ENCODE measurements at places on chromosomes 1 and 21. TPM values are rescaled to one million over a fixed set of nuclear protein-coding genes. Genes with fewer than 3 reads are reported as not detected.

DNA sequence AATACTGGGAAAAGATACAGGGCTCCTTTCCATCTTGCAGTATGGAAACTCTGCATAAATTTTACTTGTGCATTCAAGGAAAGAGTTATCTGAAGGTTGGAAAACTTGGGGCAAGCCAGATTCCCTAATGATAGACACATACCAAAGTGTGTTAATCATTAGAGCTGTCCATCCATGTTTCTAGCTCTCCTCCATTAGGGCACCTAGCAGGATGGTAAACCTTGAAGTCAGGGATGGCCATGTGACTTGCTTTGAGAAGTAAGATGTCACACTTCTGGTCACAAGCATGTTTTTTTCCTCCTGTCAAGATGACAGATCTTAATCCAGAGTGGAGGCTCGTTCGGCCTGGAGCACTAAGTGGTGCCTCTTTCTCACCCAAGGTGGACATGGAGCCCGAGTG lies 241.9 kb upstream of the RUNX1 start:
- no peak for DNase-seq

GRCh38 chr1:198467342-198467741 lies 73.1 kb downstream of the ATP6V1G3 start:
- no peak for DNase-seq

GRCh38 chr1:64932962-64933295 lies 33.4 kb downstream of the JAK1 start:
- DNase-seq, result no peak

RBM8A gene
- total RNA-seq, result 93.3 TPM
